ENCODE measurements at places on chromosomes 5 and 9.

GRCh38 chr5:8396246-8396645 lies 527.3 kb downstream of the MTRR start:
- no peak for DNase-seq

- DNase-seq = no peak
Measured at GRCh38 chr5:158349987-158350386, 491.0 kb upstream of the CLINT1 start.

DNA sequence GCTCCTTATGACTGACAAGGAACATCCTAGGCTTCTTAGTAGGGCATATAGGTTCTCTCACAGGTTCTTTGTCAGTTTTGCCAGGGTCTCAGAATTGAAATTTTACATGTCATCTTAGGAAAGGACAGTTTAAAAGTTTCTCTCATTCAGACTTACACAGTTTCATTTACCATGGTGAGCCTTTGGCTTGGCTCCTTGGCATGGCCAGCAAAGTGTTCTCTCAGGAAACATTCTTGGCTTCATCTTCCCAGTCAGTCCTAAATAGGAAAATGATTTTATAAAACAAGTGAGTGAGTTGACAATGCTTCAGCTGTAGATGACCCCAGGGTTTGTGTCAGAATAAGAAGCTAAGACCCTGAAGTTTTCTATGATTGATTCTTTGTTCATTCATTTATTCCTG lies 191.6 kb downstream of the PCSK5 start:
- no peak for DNase-seq

DNA sequence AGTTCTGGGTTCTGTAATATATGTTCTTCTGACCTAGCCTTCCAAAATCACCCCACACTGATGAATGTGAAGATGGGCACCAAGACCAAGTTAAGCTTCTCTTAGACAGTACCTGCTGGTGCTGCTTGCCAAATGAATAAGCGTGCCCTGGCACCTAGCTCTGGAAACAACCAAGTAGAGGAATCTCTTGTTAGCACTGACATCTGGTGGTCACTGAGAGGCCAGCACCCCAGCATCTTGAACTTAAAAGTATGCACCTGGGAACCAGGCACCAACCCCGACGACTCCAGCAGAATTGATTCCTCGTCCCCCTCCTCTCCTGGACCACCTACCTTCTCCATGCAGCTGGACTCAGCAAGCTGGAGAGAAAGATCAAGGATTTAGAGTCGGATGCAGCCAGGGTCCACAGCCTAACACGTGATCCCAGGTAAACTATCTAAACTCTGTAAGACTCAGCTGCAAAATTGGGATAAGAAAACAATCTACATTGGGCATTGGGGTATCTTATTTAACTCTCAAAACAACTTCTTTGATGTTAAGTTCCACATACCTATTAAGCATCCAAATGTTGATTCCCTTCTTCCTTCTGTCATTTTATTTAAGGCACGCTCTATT lies 89.8 kb downstream of the SLC1A3 start:
- peak; percentile 10 for DNase-seq

DNA sequence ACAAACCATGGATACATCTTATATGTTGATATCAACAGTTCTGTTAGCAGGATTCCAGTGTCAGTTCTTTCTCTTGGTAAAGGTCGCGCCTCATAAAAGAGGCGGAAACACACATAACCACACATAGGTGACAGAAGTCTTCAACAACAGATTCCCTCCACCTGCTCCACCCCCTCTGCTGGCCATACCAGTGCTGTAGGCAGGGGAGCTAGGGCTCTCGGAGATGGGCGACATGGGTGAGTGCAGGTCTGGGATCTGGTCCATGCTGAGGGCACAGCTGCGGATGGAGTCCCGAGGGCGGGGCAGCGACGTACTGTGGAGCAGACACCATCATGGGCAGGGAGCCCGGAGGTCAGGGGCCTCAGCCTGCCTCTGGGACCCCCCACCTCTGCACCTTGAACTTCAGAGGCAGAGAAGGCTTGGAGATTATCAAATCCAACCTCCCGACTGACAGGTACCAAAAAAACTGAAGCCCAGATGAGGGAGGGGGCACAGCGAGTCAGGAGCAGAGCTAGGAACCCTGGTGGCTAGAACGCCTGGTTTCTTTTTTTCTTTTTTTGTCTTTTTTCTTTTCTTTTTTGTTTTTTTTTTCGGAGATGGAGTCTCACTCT lies 12.0 kb upstream of the TOR2A start:
- DNase-seq = no peak

GRCh38 chr9:77554586-77555105 lies 93.5 kb downstream of the GNA14 start:
- DNase-seq = no peak

DNA sequence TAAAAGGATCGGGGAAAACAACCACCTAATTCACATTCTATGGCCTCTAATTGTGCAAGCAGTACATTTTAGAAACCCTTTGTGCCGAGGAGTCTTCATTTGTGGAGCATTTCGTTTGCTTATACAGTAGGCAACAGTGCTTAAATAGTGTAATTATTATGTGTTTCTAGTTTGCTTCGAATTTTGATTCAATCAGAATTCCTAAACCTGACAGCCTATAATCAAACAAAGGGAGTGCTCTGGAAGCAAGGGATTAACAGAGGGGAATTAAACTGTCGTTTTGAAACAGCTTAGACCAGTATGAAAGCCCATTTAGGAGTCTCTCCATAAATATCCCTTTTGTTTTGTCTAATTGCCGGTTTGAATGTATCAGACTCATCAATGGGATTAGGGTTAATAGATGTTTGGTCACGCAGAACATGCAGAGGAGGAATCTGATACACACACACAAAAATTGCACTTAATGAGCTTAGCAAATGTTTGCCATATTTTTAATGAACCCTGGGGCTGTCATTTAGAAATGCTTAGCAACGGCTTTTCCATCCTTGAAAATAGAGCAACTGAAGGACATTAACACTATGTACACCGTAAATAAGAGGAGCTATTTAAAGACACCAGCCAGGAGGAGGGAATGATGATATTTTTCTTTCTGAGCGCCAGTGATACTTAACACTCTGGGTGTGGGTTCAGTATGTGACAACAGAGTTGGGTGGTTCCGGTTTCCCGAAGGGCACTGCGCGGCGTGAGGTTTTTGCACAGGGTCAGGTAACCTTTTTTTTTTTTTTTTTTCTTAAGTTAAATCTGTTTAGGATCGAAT lies 404.7 kb downstream of the TLE4 start:
- DNase-seq = no peak

- no peak for DNase-seq
Measured at GRCh38 chr5:35246411-35246810, 16.1 kb upstream of the PRLR start.

DNA sequence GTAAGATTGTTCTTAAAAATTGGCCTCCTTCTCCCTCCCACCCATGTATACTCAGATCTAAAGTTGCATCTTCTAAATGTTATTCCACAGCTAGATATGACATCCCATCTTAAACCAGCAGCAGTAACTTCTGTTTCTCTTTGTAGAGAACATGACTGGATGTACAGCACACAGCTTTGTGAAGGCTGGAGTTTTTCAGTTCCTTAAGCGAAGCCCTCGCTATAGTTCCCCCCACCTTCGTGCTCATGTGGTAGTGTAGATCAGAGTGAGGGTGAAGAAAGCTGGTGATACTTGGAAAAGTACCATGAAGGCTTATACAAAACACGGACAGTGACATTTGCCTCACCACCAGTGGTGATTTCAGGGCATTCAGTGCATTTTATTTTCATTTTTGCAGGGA lies 137.5 kb downstream of the MAT2B start:
- DNase-seq = no peak

DNA sequence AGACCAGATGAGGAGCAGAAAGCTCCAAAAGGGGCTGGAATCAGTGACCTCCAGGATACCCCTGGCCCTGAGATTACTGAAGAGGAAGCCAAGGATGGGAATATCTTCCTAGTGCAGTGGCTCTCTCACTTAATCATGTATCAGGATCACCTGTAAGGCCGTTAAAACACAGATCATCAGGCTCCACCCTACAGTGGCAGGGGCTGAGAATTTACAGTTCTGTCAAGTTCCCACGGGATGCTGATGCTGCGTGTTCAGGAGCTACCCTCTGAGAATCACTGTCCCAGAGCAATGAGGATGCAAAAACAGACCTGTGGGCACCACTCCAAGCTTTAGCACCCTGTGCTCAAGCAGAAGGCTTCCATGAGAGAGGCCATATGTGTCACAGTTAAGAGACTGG lies 291.9 kb downstream of the ASTN2 start:
- no peak for DNase-seq

- DNase-seq = no peak
Measured at GRCh38 chr9:113708821-113709713, 167.0 kb upstream of the ZNF618 start.

GRCh38 chr5:149420545-149421371 lies 41.7 kb upstream of the IL17B start:
- no peak for DNase-seq

GRCh38 chr5:87195616-87196015 lies 72.1 kb upstream of the RASA1 start:
- DNase-seq = no peak

DNA sequence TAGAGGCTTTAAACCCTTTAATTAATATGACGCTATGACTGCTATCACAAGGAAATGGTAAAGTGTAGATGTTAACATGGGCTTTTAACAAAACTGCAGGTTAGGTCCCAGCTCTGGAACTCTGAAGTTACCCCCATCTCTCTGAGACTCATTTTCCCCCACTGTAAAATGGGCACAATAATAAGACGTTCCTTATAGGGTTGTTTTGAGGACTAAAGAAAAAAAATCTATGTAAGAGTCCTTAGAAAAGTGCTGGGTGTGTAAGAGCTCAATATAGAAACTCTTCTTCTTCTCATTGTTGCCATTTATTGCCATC lies 45.8 kb upstream of the STK32A start:
- DNase-seq = no peak

DNA sequence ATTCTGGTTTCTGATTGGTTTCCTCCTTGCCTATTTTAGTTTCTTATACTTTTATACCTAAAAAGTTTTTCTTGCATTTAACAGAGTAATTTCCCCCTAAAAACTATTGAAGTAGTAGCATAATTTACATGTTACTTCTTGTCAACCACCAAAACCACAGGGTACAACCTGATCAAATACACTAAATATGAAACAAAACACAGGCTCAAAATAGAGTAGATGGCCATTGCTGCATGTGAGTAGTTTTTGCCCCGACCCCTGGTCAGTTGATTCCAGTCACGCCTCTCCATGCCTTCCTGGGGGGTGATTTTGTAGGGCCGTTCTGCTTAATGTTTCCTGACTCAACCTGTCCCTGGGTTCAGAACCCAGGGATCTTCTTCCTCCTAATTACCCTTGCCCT lies 101.8 kb downstream of the TLE4 start:
- no peak for DNase-seq

DNA sequence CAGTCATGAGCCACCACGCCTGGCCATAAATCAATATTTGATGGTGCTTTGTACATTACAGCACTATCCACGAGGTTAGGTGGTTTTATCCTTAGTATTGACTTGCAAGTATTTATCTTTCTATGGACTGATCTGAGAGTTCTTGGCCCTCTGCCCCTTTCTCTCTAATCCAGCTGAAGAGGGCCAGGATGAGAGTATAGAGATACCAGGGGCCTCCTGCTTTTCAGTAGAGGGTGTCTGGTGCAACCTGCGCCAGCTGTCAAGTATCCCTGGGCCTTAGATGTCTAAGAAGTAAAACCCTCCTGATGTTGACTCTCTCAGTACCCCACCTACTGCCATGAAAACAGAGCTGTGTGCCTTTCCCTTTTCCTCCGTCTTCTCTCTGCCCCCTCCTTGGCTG lies 153.4 kb downstream of the SLIT3 start:
- no peak for DNase-seq

GRCh38 chr5:149433524-149434131 lies 54.5 kb upstream of the IL17B start:
- no peak for DNase-seq

DNA sequence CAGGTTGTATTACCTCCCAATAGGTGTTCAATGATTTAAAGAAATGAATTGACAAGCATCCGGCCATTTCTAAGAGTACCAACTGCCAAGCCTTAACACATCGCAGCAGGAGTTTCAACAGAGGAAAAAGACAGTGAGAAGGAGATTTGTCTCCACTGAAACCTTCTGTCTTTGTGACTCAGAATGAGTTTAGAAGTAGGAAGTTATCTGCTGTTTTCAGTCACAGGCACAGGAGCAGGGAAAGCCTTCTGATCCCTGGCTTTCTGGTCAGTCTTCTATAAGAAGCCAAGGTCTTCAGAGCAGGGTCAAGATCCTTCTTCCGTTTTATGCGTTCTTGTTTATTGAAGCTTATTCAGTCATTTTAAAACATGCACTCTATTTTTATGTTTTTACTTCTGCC lies 390.7 kb upstream of the PCSK5 start:
- no peak for DNase-seq

DNA sequence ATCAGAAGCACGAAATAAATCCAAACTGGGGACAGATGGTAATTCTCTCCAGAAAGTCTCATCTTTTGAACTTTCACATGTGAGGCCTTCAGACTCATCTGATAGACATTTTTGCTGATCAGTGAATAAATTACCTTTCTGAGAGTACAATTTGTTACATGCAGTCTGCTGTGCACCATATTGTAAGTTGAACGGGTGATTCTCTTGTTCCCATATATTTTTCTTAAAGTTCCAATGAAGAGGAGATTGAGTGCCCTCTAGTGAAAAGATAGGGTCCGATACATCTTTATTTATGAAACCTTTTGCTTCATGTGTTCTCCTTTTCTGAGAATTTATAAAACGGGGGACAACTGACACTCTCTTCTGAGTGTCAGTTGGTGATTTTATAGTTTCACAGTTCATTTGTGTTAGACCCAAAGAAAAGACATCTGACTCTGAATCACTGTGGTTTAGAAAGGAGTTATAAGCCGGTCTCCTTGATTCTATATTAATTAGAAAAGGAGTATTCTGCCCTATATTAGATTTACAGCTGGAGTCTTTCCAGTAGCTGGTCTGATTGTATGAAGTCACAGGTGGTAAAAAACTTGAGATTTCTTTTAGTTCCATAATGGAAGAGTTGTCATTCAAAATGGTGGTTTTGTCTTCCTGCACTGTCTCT lies 30.4 kb downstream of the GNG10 start:
- DNase-seq = no peak

DNA sequence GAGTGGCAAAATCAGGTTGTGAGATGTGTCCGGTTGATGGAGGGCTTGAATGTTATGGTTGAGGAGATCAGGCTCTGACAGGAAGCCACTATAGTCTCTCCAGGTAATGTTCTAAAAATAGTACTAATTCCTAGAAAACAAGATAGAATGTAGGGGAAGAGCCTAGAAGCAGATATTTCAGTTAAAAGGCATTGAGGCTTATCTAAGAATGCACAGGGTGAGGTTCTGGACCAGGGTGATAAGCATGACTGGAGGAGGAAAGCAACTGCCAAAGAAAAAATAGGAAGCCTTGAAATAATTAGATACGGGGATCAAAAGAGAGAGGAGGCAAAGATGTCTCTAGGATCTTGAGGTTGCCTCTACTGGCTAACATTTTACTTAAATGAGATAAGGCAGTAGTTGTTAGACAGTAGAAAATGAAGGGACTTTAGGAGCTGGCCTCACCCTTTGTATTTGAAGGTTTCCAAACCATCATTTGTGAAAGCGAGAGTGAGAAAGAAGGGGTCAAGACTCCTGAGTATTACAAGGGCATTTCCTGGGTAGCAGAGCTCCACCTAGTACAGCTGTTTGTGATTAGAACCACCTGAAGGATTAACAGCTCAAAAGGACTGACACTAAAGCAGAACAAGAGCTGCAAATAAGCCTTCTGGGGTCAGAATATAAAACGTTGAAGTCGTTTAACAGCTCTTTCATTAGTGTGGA lies 15.4 kb upstream of the ARL15 start:
- DNase-seq = no peak

All from stimulated activated CD4-positive, alpha-beta T cell treated with anti-CD3 and anti-CD28 coated beads, Interleukin-2, amount 100 ng/mL, for 4 hours (primary cell).